ENCODE measurements at places on chromosomes 13 and 19. TPM values are rescaled to one million over a fixed set of nuclear protein-coding genes. Genes with fewer than 3 reads are reported as not detected.

C19orf85 gene
- total RNA-seq = not detected

ZDHHC20 gene
- total RNA-seq = 68.3 TPM

ATP4A gene
- total RNA-seq = not detected

TMC4 gene
- 21.0 TPM for total RNA-seq

CCL25 gene
- total RNA-seq = not detected

TEX29 gene
- total RNA-seq = not detected

YJEFN3 gene
- 0.17 TPM for total RNA-seq

ZNF729 gene
- not detected for total RNA-seq

CABP5 gene
- not detected for total RNA-seq

NLRP4 gene
- not detected for total RNA-seq

PPM1N gene
- total RNA-seq = 2.1 TPM

RAB11B gene
- 24.0 TPM for total RNA-seq

CA11 gene
- 3.5 TPM for total RNA-seq

COG3 gene
- 35.7 TPM for total RNA-seq

GTF2F2 gene
- 26.5 TPM for total RNA-seq

RAVER1 gene
- 43.0 TPM for total RNA-seq

F7 gene
- not detected for total RNA-seq

CFAP97D2 gene
- total RNA-seq = not detected

RFPL4AL1 gene
- not detected for total RNA-seq

ACTMAP gene
- 1.0 TPM for total RNA-seq

PRSS57 gene
- not detected for total RNA-seq

OVOL3 gene
- not detected for total RNA-seq

LSM14A gene
- total RNA-seq = 57.3 TPM

SWSAP1 gene
- 0.67 TPM for total RNA-seq

LACC1 gene
- 22.2 TPM for total RNA-seq

CLDND2 gene
- not detected for total RNA-seq

PGLYRP1 gene
- total RNA-seq = not detected

OR10H1 gene
- total RNA-seq = not detected

TMEM221 gene
- total RNA-seq = 0.17 TPM

ZFP14 gene
- total RNA-seq = 2.5 TPM

PTPRS gene
- 93.4 TPM for total RNA-seq

SBNO2 gene
- total RNA-seq = 108 TPM

ZNF460 gene
- total RNA-seq = 75.0 TPM

Data from mammary epithelial cell (primary cell).